Activated T-cell treated with anti-CD3 and anti-CD28 coated beads, Interleukin-2, amount 50 U/mL, for 1 hour (primary cell): ENCODE measurements at places on chromosomes 16 and 17.
A peak's percentile ranks its signal among the peaks of the same experiment; 100 is the strongest.

GRCh38 chr17:5703736-5704135, 119.4 kb upstream of the NLRP1 start:
- DNase-seq = no peak

DNA sequence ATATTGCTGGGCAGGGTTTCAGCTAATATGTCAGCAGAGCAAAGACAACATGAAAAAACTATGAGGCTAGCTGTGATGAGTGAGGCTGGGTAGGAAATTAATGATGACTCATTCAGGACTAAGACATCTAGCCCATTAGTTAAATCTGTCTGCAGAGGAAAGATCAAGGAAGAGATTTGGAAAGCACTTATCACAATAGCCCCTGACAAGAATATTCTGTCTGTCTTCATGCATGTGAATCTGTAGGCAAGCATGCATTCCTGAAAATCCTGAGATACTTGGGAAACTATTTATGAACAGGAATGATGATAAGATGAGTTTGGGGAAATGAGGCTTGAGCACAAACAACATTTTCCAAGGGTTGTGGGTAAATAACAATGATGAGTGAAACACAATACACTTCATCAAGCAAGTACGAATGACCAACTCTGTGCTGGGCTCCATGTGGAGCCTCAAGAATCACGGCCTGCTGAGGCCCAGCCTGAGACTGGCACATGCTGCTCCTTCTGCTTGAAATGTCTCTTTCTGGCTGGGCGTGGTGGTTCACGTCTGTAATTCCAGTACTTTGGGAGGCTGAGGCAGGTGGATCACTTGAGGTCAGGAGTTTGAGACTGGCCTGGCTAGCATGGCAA, 96.5 kb upstream of the ASIC2 start:
- no peak for DNase-seq

DNA sequence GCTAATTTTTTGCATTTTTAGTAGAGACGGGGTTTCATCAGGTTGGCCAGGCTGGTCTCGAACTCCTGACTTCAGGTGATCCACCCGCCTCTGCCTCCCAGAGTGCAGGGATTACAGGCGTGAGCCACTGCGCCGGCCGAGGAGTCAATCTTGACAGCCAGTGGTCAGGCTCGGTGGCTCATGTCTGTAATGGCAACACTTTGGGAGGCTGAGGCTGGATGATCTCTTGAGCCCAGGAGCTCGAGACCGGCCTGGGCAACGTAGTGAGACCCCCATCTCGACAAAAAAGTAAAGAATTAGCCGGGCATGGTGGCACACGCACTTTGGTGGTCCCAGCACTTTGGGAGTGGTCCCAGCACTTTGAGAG, 608 bp upstream of the PGS1 start:
- DNase-seq = no peak

DNA sequence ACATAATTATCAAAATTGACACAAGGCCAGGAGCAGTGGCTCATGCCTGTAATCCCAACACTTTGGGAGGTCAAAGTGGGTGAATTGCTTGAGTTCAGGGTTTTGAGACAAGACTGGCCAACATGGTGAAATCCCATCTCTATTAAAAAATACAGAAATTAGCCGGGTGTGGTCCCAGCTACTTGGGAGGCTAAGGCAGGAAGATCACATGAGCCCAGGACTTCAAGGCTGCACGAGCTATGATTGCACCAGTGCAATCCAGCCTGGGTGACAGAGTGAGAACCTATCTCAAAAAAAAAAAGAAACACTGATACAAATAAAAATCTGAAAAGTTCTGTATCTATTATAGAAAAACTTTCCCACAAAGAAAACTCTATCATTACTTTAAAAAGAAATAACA, 15.5 kb downstream of the MYH10 start:
- DNase-seq = no peak

GRCh38 chr17:66970140-66970539, 5.6 kb downstream of the CACNG4 start:
- no peak for DNase-seq

GRCh38 chr17:42408061-42408460, 15.0 kb downstream of the CAVIN1 start:
- no peak for DNase-seq

- DNase-seq = no peak
Measured at GRCh38 chr17:80920441-80920840, 71.2 kb upstream of the CHMP6 start.

DNA sequence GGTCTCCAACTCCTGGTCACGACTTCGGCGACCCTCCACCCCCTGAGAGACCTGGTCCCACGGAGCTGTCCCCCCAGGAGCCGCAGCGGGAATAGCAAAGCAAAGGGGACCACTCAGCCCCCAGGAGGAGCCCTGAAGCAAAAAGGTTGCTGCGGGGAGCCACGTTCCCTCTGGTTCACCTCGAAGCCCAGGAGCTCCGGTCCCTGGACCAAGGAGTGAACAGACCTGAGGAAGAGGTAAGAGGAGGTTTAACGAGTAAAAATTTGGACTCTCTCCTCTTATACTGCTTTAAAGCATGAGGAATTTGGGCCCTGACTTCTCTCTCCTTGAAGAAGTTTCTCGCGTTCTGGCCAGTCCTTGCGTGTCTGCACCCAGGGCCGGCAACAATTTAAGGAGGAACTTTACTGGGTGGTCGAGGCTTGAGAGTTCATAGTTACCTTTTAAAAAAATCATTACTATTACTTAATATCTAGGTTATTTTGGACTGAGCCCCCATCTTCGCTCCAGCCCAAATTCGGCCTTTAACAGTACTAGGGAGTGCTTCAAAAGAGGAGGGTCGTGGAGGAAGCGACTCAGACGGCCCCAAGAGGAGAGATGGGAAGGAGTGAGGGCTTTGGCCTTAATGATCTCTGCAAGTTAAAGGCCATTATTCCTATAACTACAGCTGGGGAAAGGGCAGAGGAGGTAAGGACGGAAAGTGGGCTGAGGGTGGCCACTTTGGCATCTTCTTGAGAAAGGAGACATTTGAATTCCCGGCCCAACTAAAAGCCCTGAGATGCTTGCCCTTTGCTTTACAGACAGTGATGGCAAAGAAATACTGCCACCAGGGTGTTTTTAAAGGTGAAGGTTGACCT, 16.9 kb upstream of the HOXB9 start:
- DNase-seq = no peak

- no peak for DNase-seq
Measured at GRCh38 chr16:51734220-51734619, 583.1 kb upstream of the SALL1 start.

DNA sequence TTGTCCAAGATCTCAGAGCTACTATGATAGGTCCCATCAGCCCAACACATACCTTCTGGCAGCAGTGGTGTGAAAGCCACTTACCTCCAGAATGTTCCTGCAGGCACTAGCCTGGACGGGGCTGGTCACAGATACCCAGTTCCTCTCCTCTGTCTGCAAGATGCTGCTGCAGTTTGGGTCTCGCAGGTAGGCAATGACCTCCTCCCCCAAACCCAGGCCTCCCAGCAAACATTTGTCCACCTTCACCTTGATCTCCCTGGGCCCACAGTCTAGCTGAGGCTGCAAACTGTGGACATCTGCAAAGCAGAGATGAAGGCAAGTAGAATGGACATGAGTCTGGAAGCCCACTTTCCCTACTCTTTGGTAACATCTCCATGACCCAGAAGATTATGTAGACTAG, 7.1 kb downstream of the GP2 start:
- no peak for DNase-seq

GRCh38 chr16:86772671-86773353, 194.5 kb downstream of the FOXL1 start:
- no peak for DNase-seq

DNA sequence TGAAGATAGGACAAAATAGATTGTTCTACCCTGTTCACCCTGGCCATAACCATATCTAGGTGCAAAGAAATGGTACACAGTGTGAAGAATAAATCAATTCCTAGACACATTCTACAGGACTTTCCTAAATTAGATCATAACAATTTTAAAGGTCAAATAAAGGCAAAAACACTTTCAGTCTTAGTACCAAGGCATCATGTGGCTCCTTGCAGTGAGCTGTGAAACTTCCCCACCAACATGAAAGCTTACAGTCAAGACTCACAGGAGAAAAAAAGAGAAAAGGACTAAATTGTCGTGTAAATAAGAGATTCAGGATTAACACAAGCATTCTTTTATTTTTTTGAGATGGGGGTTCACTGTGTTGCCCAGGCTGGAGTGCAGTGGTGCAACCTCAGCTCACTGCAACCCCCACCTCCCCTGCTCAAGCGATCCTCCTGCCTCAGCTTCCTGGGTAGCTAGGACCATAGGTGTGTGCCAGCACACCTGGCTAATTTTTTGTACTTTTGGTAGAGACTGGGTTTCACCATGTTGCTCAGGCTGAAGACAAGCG, 14.2 kb downstream of the NSMCE1 start:
- no peak for DNase-seq

GRCh38 chr17:44307387-44308186, 814 bp upstream of the RUNDC3A start:
- DNase-seq = no peak

- DNase-seq = peak; percentile 47
Measured at GRCh38 chr16:56203052-56203451, 11.8 kb downstream of the GNAO1 start.

DNA sequence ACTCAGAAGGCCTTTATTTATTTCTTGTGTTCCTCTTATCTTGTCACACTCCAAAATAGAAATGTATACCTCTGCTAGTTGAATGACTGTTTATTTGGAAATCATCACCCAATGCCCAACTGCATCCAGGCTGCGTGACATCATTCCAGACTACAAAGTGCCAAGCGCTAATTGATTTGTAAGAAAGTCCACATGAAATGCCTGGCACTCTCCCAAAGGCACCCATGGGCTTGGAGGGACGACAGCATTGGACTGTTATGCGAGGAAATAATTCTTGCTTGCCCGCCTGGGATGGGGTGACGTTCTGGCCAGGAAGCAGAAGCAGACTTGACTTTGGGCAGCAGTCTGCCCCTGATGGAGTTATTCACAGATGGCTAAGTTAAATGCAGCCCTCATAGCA, 165.9 kb downstream of the CDH13 start:
- DNase-seq = no peak

- DNase-seq = no peak
Measured at GRCh38 chr16:23858542-23858941, 22.8 kb downstream of the PRKCB start.

GRCh38 chr16:72997141-72997542, 50.8 kb downstream of the ZFHX3 start:
- DNase-seq = no peak

- DNase-seq = no peak
Measured at GRCh38 chr16:50848755-50849514, 107.0 kb downstream of the CYLD start.

DNA sequence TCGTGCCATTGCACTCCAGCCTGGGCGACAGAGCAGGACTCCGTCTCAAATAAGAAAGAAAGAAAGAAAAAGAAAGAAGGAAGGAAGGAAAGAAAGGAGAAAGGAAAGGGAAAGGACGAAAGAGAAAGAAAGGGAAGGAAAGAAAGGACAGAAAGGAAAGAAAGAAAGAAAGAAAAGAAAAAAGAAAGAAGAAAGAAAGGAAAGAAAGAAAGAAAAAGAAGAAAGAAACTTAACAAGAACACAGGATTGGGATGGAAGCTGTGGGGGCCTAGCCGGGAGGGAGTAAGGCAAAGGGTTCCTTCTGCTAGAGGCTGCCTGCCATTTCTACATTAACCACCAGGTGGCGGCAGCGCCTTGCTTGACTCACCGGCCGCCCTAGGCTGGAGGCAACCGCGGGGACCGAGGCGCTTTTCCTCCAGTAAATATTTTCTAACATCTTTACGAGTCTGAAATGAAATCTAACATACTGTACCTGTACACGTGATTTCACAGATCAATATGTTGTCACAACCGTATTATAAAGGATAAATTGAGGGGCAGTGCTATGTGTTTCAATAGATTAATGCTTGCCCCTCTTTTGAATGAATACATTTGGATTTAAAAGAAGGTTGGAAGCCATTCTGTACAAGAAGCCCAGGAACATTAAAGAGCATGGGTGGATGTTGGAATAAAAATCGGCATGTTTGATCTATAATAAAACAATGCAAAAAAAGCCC, 6.1 kb downstream of the GJD3 start:
- DNase-seq = peak; percentile 93

DNA sequence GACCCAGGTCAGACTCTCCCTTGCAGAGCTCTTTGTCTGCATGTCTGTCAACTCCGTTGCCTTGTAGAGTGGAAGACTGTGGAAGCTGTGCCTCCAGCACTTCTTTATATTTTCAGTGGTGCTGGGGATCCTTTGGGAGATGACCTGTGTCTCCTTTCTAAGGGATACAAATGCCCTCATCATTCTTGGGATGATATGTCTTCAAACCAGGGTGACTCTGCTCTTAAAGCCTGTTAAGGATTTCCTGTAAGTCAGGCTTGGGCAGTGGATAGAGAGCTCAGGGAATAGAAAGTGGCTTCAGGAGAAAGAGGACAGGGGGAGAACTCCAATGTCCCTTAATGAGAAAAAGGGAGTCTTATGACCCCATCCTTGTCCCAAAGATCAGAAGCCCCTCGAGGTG, 1.5 kb downstream of the HOXB3 start:
- DNase-seq = no peak

DNA sequence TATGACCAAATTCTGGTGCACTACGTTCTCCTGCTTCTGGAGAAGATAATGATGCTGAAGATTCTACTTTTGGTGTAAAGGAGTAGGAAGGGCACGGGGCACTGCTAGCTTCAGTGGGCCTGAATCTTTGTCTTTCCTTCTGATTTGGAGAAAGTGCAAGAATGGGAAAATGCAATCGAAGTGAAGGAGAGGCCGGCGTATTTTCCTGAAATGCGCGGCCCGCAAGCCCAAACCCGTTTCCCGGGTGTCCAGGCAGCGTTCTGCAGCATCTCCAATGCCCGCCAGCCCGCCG, 372 bp upstream of the NDE1 start:
- DNase-seq = no peak

DNA sequence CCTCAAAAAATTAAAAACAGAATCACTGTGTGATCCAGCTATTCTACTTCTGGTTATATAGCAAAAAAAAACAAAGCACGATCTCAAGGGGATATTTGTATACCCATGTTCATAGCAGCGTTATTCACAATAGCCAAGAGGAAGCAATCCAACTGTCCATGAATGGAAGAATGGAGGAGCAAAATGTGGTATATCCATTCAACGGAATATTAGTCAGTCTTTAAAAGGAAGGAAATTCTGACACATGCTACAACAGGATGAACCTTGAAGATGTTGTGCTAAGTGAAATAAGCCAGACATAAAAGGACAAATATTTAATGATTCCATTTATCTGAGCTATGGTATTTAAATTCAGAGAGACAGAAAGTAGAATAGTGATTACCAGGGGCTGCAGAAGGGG, 4.6 kb upstream of the NOL11 start:
- no peak for DNase-seq

GRCh38 chr16:57578521-57579360, 36.3 kb downstream of the ADGRG5 start:
- no peak for DNase-seq

DNA sequence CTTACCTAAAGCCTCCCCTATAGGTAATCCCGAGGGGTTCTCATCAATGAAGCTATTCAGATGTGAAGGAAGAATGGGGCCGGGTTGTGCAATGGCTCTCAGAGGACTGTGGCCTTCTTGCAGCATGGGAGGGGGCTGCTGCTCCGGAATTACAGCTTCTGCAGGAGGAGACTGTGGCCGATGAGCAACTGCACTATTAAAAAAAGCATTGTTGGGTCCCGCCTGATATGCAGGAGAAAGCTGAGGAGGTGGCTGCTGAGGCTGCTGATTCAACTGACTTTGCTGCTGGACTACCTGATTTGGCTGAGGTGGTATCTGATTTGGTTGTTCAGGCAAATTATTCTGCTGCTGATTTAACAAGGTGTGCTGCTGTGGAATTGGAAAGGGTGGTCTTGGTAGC, 64.8 kb downstream of the CACNG1 start:
- DNase-seq = no peak
